Activated naive CD4-positive, alpha-beta T cell treated with anti-CD3 and anti-CD28 coated beads for 36 hours (primary cell): ENCODE measurements at places on chromosomes 5 and 9. TPM values are rescaled to one million over a fixed set of nuclear protein-coding genes. Genes with fewer than 3 reads are reported as not detected.
A peak's percentile ranks its signal among the peaks of the same experiment; 100 is the strongest.

DNA sequence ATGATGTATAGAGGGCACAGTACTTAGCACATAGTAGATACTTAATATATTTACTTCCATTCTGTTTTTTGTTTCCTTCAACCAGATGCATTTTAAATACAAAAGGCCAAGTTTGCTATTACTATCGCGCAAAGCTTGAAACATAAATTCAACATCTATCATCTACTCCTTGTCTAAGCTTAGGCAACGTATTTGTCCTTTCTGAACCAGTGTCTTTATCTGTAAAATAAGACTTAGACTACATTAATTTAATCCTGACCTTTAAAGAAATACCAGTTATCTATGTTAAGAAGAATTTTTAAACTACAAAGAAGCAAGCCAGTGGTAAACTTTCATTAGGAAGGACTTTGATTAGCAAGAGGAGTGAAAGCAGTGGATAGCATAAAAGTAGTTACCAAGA is 173.0 kb downstream of the WDR70 start:
- no peak overlapping the region for H3K27ac ChIP-seq
- peaks cover 7% of the 10 kb centered on the region for H3K4me1 ChIP-seq
- no peak overlapping the region for H3K4me3 ChIP-seq
- no peak for DNase-seq
- no peaks in the 10 kb centered on the region for H3K27me3 ChIP-seq
- peaks cover 17% of the 10 kb centered on the region for H3K36me3 ChIP-seq

Gene NAIP
- 5.0 TPM for total RNA-seq

Gene ZNF883
- 0.44 TPM for total RNA-seq

GRCh38 chr5:96402500-96402899 is 30.5 kb downstream of the PCSK1 start:
- no peaks in the 10 kb centered on the region for H3K4me1 ChIP-seq
- no peaks in the 10 kb centered on the region for H3K36me3 ChIP-seq
- no peaks in the 10 kb centered on the region for H3K27me3 ChIP-seq
- no peak overlapping the region for H3K4me3 ChIP-seq
- H3K27ac ChIP-seq: no peak overlapping the region

DNA sequence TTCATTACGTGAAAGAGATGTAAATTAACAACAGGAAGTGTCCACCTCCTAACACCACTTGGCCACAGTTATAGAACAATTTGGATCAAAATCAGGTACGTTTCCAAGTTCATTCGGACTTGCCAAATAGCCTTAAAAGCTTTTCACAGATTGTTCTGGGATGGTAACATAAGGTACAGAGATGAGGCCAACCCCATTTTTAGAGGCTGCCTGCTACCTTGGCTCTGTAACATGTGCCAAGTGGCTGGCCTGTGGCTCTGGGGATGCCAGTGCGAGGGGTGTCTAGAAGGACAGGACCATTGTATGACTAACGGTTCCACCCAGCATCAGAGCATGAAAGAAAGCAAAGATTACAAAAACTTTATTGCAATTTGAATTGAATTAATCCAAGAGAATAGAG is 91.0 kb downstream of the LHFPL2 start:
- peaks cover 20% of the 10 kb centered on the region for H3K27me3 ChIP-seq
- no peak overlapping the region for H3K4me3 ChIP-seq
- no peaks in the 10 kb centered on the region for H3K36me3 ChIP-seq
- DNase-seq: no peak

DNA sequence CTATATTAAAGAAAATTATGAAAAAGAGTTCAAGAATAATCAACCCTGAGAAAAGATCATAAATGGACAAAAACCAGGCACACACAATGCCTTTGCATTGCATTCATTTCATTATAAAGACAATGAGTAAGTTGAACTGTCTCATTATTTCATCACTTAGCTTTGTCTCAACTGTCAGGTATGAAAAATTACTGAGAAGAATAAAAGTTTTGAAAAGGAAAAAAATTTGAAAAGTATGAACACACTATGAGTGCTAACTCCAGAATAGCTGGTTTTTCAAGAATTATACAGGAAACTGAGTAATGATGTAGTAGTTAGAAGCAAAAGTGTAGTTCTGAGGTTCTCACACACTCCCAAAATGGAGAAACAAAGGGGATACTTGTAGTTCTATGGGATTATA is 16.3 kb upstream of the ANXA1 start:
- DNase-seq: no peak
- no peak overlapping the region for H3K4me3 ChIP-seq
- peaks cover 28% of the 10 kb centered on the region for H3K4me1 ChIP-seq
- H3K27me3 ChIP-seq: no peaks in the 10 kb centered on the region
- H3K27ac ChIP-seq: no peak overlapping the region
- no peaks in the 10 kb centered on the region for H3K36me3 ChIP-seq

- H3K36me3 ChIP-seq: peaks cover 3% of the 10 kb centered on the region
- no peak overlapping the region for H3K27ac ChIP-seq
- no peak for DNase-seq
- no peaks in the 10 kb centered on the region for H3K4me1 ChIP-seq
- H3K4me3 ChIP-seq: no peak overlapping the region
Observed at GRCh38 chr5:145887976-145888574, 15.3 kb upstream of the GRXCR2 start.

DNA sequence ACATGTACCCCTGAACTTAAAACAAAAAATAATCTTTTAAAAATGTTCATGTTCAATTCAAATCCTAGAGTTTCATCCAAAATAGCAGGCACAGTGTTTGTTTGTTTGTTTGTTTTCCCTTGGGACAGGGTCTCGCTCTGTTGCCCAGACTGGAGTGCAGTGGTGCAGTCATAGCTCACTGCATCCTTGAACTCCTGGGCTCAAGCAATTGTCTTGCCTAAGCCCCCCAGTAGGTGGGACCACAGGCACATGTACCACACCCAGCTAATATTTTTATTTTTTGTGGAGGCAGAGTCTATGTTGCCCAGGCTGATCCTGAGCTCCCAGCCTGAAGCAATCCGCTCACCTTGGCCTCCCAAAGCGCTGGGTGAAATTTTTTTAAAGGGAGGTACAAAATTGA is 5.0 kb upstream of the POLR1E start:
- no peak for DNase-seq
- H3K4me3 ChIP-seq: no peak overlapping the region
- H3K27me3 ChIP-seq: peaks cover 17% of the 10 kb centered on the region
- H3K27ac ChIP-seq: no peak overlapping the region
- no peaks in the 10 kb centered on the region for H3K36me3 ChIP-seq
- peaks cover 9% of the 10 kb centered on the region for H3K4me1 ChIP-seq

DNA sequence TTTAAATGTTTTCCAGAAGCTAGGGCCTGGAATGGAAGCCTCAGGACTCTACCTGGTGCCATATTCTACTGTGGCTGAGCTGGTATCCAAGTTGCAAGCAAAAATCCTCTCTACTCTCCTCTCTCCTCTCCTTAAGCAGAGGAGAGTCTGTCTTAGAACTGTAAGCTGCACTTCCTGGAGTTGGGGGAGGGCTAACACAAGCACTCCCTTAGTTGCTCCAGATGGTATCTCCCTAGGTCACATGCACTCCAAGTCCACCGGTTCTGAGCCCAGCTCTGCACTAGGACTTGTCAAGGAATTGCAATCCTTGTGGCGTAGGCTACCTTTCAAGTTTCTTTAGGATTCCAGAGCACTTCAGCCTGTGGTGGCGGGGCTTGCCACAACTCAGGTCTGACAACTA is 513.9 kb upstream of the RGMB start:
- H3K36me3 ChIP-seq: no peaks in the 10 kb centered on the region
- H3K4me3 ChIP-seq: no peak overlapping the region
- no peak for DNase-seq
- no peak overlapping the region for H3K27ac ChIP-seq
- peaks cover 2% of the 10 kb centered on the region for H3K27me3 ChIP-seq
- H3K4me1 ChIP-seq: no peaks in the 10 kb centered on the region

GRCh38 chr5:57804007-57804444 is 321.4 kb upstream of the ACTBL2 start:
- H3K36me3 ChIP-seq: no peaks in the 10 kb centered on the region
- no peak overlapping the region for H3K27ac ChIP-seq
- H3K4me1 ChIP-seq: no peaks in the 10 kb centered on the region
- peaks cover 7% of the 10 kb centered on the region for H3K27me3 ChIP-seq
- DNase-seq: no peak

- H3K4me3 ChIP-seq: peak overlapping the region; percentile 57
- peaks cover 5% of the 10 kb centered on the region for H3K36me3 ChIP-seq
- peak; percentile 92 for DNase-seq
- peak overlapping the region; percentile 81 for H3K27ac ChIP-seq
Observed at GRCh38 chr5:95808686-95809413, 13.7 kb downstream of the GLRX start.

DNA sequence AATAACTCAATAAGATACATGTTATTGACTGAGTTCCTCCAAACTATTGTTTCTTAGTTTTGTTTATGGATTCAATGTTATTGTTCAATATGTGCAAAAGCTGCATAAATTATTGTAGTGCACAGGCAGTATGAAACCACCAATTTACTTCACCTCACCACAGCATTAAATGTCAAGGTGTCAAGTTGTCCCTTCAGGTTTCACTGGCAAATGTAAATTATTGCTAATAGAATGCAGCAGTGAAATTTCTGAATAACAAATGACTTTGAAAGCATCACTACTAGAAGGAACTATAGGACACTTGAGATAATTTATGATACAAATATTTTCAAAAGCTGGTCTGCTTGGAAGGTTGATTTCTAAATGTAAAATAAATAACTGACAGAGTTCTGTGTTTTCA is 116.4 kb upstream of the PTPRD start:
- H3K36me3 ChIP-seq: no peaks in the 10 kb centered on the region
- no peak for DNase-seq
- no peaks in the 10 kb centered on the region for H3K27me3 ChIP-seq
- no peaks in the 10 kb centered on the region for H3K4me1 ChIP-seq

- H3K4me3 ChIP-seq: no peak overlapping the region
- no peak for DNase-seq
- no peaks in the 10 kb centered on the region for H3K27me3 ChIP-seq
- H3K36me3 ChIP-seq: no peaks in the 10 kb centered on the region
- no peak overlapping the region for H3K27ac ChIP-seq
Observed at GRCh38 chr5:158178535-158178934, 319.6 kb upstream of the CLINT1 start.

GRCh38 chr5:93406971-93407401 is 174.0 kb downstream of the NR2F1-AS1 start:
- no peak overlapping the region for H3K4me3 ChIP-seq
- no peaks in the 10 kb centered on the region for H3K36me3 ChIP-seq
- H3K27me3 ChIP-seq: no peaks in the 10 kb centered on the region
- H3K27ac ChIP-seq: no peak overlapping the region
- no peak for DNase-seq
- H3K4me1 ChIP-seq: no peaks in the 10 kb centered on the region

DNA sequence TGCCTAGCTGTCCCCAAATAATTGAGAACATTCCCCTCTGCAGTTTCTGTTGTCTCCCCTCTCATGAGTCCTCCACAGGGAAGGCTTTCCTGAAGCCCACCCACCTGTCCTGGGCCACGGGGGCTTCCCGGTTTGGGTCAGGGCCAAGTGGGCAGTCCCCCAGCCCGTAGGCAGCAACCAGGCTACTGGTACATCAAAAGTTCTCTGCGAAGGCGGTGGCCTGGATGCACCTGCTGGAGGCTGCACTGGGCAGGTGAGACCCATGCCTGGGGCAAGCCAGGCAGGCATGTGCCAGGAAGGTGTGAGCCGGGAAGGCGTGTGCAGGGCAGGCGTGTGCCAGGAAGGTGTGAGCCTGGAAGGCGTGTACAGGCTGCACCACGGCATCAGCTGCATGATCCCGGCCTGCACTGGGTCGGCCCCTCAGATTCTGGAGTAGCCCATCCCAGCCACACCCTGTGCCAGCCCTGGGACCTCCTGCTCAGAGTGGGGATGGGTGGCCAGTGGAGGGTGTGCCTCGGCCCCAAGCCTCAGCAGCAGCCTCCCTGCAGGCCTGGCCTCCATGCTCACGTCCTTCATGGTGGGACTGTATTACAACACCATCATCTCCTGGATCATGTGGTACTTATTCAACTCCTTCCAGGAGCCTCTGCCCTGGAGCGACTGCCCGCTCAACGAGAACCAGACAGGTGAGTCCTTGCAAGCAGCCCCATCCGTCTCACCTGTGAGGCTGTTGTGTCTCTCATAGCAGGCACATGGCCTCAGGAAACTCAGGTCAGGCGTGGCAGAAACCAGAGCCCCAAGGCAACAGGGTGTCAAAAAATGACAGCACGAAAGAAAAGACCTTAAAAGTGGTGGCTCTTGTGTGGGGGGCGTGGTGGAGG is 8.7 kb downstream of the SLC6A19 start:
- no peaks in the 10 kb centered on the region for H3K4me1 ChIP-seq
- no peak overlapping the region for H3K4me3 ChIP-seq
- H3K27me3 ChIP-seq: no peaks in the 10 kb centered on the region
- no peak overlapping the region for H3K27ac ChIP-seq
- no peak for DNase-seq

Gene WNT8A
- total RNA-seq: not detected

DNA sequence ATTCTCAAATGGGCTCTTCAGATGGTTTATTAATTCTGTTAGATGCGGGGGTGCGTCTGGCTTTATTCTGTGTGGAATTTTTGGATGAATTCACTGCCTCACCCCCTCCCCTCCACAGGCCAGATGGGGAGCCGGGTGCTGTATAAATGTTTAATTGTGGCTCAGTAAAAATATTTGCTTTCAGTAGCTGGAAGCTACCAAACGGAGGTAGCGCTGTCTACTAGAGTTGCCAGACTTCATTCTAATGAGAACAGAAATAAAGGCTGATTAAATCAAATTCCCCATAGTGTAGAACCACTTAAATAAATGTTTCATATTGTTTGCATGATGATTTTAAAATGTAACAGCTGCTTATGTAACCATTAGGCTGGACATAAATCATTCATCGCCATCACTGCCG is 34.5 kb upstream of the KCNMB1 start:
- H3K27ac ChIP-seq: no peak overlapping the region
- no peaks in the 10 kb centered on the region for H3K36me3 ChIP-seq
- peaks cover 2% of the 10 kb centered on the region for H3K4me1 ChIP-seq

DNA sequence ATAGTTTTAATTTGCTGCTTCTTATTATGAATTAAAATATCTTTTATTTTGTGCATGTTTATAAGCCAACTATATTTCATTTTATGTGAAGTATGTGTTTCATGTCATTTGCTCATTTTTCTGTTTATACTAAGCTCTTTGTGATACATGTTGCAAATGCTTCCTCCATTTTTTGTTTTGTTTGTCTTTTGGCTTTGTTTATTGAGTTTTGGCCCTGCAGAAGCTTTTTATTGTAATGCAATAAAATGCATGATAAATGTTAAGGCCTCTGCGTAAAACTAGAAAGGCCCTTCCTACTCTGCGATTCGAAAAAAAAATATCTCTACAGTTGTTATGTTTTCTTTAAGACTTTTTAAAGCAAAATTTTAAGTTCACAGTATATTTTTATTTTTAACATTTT is 9.4 kb downstream of the ZNF366 start:
- H3K27me3 ChIP-seq: peaks cover 20% of the 10 kb centered on the region
- no peaks in the 10 kb centered on the region for H3K36me3 ChIP-seq
- no peak overlapping the region for H3K4me3 ChIP-seq
- H3K4me1 ChIP-seq: no peaks in the 10 kb centered on the region
- DNase-seq: no peak

- H3K27ac ChIP-seq: peak overlapping the region; percentile 62
- no peak overlapping the region for H3K4me3 ChIP-seq
- H3K27me3 ChIP-seq: no peaks in the 10 kb centered on the region
- peaks cover 23% of the 10 kb centered on the region for H3K4me1 ChIP-seq
- no peak for DNase-seq
- H3K36me3 ChIP-seq: peaks cover 19% of the 10 kb centered on the region
Observed at GRCh38 chr9:136441191-136441680, 1.6 kb upstream of the INPP5E start.

- no peak for DNase-seq
- no peaks in the 10 kb centered on the region for H3K4me1 ChIP-seq
- no peak overlapping the region for H3K27ac ChIP-seq
- no peaks in the 10 kb centered on the region for H3K36me3 ChIP-seq
Observed at GRCh38 chr9:87359264-87359663, 138.4 kb upstream of the DAPK1 start.

- H3K36me3 ChIP-seq: peaks cover 4% of the 10 kb centered on the region
- DNase-seq: no peak
- H3K4me1 ChIP-seq: no peaks in the 10 kb centered on the region
- H3K27ac ChIP-seq: no peak overlapping the region
- no peaks in the 10 kb centered on the region for H3K27me3 ChIP-seq
Observed at GRCh38 chr9:95715868-95716435, 159.5 kb upstream of the ERCC6L2 start.

Gene CRHBP
- total RNA-seq: 0.38 TPM
